Anterior cingulate cortex (tissue), 58 donors: ENCODE measurements at places on chromosomes 4 and X.

- DNase-seq, result no peak
Measured at GRCh38 chr4:165766018-165766417, 107.0 kb upstream of the TLL1 start.

- DNase-seq, result no peak
Measured at GRCh38 chr4:183358215-183358755, 36.1 kb upstream of the CLDN24 start.

GRCh38 chrX:134525086-134525792 lies 65.3 kb downstream of the HPRT1 start:
- DNase-seq, result no peak

DNA sequence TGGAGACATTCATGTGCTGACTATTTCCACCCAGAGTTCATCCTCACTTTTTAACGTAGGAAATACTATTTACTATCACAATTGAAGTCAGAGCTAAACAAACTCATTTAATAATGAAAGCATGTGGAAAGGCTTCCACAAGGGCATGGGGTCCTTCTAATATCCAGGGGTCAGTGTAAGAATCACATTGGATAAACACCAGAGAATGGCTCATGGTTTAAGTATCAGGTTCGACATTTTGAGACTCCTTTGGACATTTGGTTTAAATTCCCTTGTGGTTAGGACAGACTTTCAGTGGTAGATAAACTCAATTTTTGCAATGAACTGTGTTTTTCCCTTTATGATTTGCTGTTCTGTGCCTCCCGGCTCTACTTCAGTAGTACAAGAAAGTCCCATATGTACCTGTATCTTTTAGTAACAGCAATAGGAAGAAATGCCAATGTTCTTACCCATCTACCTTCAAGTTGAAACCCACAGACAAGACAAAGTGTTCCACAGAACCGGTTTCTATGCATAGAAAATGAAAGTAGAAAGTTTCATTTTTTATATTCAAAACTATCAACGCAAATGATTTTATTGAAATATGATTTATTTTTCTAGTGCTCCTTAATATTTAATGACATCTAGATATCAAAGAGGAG lies 589.0 kb upstream of the FAM241A start:
- no peak for DNase-seq

DNA sequence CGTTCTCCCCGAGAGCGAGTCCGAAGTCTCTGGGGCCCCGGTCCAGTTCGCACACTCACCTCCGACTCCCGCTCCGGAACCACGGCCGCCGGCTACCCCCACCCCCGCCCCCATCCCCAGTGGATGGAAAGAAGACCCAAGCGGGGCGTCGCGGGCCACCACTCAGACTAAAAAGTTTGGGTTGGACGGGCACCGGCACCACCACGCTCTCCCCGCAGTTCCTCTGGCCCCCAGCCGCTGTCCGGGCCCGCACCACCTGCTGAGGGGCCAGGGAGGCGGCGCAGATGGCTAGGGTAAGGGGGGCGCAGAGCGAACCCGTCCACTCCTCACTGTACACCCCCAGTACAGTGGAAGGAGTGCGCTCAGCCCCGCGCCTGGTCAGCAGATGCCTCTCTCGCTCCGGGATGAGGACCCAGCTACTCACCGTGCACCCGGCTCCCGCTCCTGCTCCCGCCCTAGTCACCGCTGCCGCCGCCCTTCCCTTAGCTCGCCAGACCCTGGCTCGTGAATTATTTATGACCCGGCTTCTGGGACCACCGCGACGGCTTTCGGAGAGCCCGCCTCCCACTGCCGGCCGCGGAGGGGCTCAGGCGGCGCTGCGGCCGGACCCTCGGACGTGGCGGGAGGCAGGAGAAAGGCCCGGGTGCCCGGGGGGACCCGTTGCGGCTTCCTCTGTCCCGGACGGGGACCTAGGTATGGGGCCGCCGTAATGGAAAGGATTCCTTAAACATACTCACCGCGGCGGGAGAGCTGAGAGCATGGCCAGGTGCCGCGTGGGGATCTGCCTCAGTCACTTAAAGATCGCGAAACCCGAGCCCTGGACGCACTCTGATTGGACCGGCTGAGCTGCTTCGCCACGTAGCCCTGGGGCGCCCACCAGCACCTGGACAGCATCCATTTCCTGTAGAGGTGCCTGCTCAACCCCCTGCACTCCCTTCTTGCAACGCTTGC lies at the start of gene PROM1:
TSS of gene PROM1 (minus strand) at position 783 of the 951 bp plus-strand sequence. CDS start 8,117 bp downstream, outside the sequence.
- no peak for DNase-seq

- no peak for DNase-seq
Measured at GRCh38 chrX:140431521-140431920, 73.3 kb downstream of the SOX3 start.

DNA sequence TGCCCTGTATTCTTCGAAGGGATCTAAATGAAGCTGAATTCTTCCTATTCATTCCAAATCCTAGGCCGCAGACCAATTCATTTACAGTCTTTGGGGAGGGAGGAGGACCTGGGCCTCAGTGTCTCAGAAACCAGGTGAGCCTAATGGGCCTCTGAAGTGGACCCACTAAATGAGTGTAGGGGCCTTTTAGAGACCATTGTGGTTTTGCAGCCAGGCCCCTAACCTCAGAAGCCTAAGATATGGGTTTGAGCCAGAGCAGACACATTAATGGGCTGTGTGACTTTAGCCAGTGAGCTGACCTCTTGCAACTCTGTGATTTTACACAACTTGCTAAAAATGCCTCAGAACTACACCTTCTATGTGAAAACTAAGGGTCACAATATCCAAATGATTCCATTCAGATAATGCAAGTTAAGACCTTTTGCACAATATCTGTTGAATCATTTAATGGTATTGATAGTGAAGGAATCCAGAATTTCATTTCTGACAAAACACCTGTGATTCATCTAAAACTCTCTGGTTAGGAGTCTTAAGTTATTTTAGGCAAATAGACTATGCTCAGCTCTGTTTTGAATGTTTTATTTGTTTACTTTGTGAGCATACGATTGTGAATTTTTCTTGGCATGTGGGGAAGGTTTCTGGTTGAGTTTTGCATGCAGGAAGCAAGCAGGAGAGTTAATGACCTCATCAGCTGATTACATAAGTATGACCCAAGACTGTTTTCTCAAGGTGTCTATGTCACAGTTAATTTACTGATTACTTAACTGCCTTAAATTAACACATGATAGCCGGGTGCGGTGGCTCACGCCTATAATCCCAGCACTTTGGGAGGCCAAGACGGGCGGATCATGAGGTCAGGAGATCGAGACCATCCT lies 75.0 kb downstream of the EVC start:
- no peak for DNase-seq

DNA sequence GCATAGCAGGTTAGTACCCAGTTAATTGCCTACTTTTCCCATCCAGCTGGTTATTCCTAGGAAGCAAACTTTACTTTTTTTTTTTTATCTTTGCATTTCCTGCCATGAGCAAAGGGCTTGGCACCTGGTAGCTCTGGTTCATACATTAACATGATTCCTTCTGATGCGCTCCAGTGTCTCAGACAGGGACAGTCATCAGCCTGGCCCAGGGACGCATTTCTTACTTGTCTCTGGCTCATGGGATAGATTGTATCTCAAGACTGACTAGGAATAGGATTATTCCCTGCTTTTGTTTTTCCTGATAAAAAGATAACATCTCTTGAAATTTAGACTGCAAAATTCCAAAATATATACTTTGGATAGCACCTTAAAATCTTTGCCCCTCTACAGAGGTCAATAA lies 571.5 kb upstream of the TENM3 start:
- DNase-seq, result no peak

DNA sequence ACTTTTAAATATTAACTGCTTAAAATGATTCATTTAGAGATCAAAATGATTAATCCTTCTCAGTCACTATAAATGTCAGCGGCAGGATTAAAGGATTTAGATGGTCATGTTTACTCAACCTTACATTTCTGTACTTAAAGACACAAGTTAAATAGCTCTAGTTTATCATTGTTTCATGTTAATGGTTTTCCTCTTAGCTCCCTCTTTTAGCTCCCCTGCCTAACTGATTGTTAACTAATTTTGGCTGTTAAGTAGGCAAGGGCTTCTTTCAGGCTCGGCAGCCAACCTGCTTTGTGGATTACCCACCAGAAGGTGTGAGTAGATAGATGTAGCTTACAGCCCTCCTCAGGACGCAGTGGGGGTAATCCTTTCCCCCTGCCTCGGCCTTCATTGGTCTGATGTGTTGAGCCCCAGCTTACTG lies 96.0 kb downstream of the TENM3 start:
- no peak for DNase-seq

GRCh38 chrX:68938244-68939004 lies 109.6 kb downstream of the EFNB1 start:
- DNase-seq, result no peak

DNA sequence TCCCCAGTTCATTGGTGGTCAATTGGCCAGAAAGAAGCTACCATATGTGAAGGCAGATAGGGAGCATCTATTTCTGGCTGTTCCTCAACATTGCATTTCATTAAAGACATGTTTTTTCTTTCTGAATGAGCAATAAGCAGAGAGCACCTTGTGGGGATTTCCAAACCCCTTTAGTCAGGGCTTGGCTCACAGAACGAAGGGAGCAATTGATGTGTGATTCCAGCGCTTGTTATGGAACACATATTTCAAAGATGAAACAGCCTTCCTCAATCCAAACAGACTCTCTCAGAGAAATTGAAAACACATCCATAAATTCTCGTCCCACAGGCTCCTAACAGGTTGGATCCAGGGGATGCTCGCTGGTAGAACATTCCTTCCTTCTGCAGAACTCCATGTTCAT lies 84.1 kb downstream of the CLCN4 start:
- no peak for DNase-seq

GRCh38 chrX:115332832-115333231 lies 43.3 kb downstream of the LUZP4 start:
- no peak for DNase-seq
